ENCODE measurements at places on chromosomes 4 and X. TPM values are rescaled to one million over a fixed set of nuclear protein-coding genes. Genes with fewer than 3 reads are reported as not detected.

DNA sequence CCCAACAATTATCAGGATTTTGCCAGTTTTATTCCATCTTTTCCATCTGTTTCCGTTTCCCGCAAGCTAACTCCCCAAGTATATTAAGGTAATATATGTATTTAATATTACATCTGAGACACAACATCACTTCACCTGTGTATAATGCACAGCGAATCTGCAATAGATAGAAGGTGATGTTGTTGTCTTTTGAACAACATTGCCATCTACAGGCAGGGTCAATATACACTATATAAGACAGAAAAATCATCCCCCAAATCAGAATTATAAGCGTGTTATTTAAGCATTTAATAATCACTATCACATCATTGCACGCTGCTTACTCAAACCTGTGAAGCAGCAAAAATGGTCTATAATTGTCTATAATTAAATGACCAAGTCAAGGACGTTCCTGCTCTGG lies 1115.5 kb downstream of the NLGN4X start:
- DNase-seq = no peak

DNA sequence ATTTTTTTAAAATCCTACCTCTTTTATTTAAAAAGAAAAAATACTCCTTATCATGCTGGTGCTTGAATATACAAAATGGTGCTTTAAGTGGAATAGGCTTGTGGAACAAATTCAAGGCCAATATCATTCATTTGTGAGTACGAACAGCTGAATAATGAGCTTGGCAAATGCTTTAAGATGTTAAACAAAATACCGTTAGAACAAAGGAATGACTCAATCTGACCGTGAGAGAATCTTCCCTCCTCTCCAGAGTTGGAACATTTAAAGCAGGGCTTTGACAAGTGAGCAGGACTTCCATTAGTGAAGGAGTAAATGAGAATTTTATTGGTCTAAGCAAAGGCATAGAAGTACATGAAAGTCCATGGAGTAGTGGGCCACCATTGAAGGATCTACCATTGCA lies 74.5 kb downstream of the DCLK2 start:
- no peak for DNase-seq

GRCh38 chrX:53253293-53254020 lies 27.9 kb downstream of the IQSEC2 start:
- DNase-seq = no peak

DNA sequence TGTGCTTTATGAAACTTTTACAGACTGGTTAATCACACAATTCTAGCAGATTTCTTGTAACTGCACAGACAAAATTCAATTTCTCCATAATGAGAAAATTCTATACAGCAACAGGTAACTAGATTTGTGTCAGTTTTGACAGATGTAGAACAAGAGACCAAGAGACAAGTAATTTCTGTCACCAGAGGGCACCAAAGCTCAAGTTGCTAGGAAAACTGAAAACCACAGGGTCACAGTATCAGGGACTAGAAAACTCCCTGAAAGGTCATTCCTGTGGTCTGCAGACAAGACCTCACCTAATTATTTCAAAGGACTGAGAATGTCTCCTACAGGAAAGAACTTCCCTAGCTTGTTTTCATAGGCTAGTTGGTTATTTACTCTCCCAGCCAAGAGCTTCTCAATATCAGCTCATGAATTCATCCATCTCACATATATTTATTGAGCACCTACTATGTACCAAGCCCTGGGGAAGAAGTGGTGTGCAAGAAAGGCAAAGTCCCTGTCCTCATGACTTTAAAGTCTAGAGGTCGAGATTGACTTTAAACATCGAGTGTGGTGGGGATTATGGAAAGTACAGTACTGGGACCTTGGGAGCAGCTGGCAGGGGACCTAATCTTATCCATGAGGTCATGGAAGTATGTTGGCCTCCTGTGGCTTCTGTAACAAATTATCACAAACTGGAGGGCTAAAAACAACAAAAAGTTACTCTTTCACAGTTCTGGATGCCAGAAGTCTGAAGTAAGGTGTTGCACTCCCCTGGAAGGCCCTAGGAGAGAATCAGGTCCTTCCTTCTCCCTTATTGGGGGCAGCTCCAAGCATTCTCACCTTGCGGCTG lies 47.8 kb upstream of the SETD7 start:
- no peak for DNase-seq

Gene IDUA
- total RNA-seq = 6.6 TPM

Gene PASD1
- not detected for total RNA-seq

Gene NIPAL1
- 2.9 TPM for total RNA-seq

Gene MAGEA2B
- total RNA-seq = not detected

Gene GPC3
- 0.14 TPM for total RNA-seq

Gene ANOS1
- total RNA-seq = not detected
